ENCODE measurements at places on chromosomes 12 and 14. TPM values are rescaled to one million over a fixed set of nuclear protein-coding genes. Genes with fewer than 3 reads are reported as not detected.
A peak's percentile ranks its signal among the peaks of the same experiment; 100 is the strongest.

- no peak for DNase-seq
Observed at GRCh38 chr12:96471368-96472050, 17.9 kb upstream of the CFAP54 start.

GRCh38 chr12:113194971-113195391 lies 9.5 kb downstream of the RITA1 start:
- DNase-seq = no peak

- no peak for DNase-seq
Observed at GRCh38 chr14:39417014-39417413, 15.2 kb downstream of the FBXO33 start.

GRCh38 chr12:29346769-29347421 lies 34.1 kb downstream of the ERGIC2 start:
- peak; percentile 10 for DNase-seq

DNA sequence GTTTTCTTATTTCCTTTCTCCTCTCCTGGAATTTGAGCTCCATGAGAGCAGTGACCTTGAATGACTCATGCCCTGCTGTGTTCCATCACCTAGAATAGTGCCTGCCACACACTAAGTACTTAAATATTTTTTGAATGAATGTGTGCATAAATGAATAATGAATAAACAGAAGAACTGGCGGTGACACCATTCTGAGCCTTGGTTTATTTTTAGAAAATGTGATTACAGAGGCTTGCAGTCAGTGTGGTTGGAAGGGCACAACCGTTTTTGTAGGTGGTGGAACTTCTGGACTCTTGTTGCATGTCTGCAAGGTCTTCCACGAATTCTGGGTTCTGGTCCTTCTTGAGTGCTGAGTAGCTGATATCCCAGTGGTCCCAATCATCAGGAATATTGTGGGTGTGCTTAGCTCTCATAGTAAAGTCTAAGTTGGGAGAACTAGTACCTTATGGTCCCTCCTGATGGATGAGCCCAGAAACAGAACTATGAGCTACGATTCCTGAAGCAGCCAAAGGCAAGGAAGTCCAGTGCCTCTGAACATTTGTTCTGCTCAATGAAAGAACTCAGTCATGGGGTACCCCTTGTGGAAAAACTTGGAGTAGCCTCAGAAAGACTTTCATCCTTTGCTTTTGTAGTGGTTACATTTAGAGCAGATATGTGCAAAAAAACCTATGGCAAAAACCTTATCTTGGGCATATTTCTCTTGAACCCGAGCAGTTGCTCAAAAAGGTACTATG lies 28.8 kb upstream of the BHLHE41 start:
- DNase-seq = peak; percentile 70

DNA sequence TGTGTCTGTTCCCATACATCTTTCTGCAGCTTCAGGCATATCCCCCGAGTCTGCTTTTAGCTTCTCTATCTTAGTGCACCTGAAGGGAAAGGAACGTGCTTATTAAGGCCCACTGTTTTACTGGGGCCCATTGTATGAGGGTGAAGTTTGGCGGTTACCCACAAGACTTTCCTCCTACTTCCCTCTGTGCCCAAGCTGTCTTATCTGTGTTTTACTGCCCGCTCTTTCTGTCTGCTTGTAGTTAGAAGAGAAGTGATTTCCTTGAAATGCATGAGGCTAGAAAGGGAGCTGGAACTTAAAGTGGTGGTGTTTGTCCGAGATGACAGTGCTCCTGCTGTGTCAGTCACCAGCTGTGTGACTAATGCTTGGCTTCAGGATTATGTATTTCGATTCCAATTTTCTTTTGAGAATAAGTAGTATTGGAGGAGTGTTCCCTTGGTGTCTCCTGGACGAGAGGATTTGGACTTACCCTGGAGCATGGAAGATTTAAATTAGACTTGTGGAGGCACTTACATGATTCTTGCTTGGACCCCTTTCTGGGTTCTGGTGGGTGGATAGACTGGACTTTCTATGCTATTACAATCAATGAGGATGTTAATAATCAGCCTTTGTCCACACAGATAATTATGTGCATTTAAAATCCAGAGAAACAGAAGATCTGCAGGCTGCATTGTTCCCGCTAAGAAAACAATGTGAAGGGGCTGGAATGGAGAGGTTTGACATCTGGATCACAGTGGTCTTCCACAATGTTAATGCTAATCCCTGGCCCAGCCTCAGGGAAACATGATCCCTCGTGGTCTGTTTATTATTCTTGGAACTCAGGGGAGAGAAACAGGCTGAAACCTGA lies 13.9 kb upstream of the KRT86 start:
- no peak for DNase-seq

DNA sequence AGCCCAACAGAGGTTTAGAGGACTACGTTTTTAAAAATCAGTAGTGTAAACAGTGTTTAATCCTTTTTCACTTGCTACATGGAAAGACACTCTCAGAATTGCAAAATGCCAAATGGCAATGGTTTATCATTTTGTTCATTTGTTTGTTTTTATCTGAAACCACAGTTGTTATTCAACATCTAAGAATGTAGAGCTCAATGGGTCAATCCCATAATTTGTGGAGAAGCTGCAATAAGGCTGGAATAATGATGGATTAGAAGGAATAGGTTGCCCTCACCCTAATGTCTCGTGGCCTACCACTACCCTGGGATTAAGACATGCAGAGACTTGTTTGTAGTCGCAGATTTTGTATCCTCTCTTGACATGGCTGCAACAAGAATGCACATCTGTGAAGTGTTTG lies 115.7 kb downstream of the LLPH start:
- DNase-seq = no peak

DNA sequence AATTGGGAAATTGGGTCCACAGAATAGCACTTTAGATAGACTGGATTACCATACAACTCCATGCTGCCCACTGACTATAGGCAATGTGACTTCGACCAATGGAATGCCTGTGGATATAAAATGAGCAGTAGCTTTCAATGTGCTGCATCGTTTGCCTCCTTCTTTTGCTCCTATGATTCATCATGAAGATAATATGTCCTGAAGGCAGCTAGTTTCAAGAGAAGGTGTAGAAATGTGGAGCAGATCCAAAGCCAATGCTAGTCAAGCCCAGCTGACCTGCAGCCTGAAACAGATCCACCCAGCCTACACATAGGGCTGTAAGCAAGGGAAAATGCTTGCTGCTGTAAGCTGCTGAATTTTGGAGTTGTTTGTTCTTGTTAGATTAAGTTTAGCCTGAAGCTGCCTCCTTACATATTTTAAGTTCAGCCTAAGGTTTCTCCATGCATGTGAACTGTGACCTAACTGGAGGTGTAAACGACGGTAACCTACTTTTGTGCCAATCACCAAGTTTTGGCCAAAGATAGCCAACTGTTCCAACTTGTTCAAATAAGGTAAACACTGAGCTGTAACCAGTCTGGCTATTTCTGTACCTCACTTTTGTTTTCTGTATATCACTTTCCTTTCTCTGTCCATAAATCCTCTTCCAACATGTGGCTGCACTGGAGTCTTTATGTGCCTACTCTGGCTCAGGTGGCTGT lies 169.1 kb upstream of the AVPR1A start:
- no peak for DNase-seq

- no peak for DNase-seq
Observed at GRCh38 chr14:97215263-97215969, 418.2 kb downstream of the VRK1 start.

DNA sequence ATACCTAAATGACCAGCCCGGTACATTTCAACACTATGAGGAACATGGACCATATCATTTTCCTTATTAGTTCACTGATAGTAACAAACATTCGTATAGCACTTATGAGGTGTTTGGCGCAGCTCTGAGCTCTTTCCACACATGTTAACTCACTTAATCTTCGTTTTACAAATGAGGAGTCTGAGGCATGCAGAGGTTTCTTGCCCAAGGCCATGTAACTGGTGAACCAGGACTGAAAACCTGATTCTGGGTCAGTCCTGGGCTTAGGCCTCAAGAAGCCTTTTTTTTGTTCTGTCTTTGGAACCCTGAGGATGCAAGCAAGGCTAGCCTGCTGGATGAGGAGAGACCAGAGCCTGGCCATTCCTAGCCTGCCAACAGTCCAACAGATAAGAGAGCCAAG lies 55.0 kb downstream of the C14orf132 start:
- DNase-seq = no peak

GRCh38 chr12:12553208-12553785 lies 9.4 kb downstream of the DUSP16 start:
- DNase-seq = no peak

GRCh38 chr12:113359133-113359938 lies 949 bp downstream of the PLBD2 start:
- DNase-seq = no peak

DNA sequence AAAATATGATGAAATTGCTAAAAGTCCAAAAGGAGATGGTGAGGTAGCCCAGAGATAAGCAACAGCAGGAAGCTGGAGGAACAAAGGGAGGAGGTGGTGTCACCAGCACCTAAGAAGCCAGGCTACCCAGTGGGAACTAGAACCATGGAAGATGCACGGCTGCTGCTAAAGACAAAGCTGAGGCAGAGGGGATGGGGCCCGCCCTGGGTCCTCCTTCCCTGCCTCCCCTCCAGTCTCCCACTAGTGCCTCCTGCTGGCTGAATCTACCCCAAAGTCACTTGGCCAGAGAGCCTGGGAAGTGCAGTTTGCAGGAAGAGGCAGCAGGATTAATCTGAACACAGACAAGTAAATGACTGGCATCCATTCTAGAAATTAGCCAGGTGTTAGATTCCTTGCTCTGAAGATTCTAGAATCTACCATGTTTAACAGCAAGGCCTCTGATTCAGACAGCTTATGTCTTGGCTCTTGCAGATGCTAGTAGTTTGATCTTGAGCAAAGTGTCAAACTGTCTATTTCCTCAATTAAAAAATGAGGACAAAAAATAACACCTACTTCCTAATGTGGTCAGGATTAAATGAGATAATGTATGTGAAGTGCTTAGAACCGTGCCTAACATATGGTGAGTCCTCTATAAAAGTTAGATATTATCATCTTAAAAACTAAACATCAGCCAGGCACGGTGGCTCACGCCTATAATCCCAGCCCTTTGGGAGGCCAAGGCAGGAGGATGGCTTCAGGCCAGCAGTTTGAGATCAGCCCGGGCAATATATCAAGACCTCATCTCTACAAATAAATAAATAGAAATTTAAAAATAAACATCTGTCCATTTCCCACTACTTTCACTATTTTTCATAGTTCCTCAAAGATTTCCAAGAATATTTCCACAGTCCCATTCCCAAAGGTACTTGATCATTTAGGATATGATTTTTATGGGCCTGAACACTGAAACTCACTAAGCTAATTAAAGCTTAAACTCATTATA lies 5.8 kb upstream of the LRP10 start:
- no peak for DNase-seq

- no peak for DNase-seq
Observed at GRCh38 chr14:31122098-31122611, 85.4 kb downstream of the HECTD1 start.

DNA sequence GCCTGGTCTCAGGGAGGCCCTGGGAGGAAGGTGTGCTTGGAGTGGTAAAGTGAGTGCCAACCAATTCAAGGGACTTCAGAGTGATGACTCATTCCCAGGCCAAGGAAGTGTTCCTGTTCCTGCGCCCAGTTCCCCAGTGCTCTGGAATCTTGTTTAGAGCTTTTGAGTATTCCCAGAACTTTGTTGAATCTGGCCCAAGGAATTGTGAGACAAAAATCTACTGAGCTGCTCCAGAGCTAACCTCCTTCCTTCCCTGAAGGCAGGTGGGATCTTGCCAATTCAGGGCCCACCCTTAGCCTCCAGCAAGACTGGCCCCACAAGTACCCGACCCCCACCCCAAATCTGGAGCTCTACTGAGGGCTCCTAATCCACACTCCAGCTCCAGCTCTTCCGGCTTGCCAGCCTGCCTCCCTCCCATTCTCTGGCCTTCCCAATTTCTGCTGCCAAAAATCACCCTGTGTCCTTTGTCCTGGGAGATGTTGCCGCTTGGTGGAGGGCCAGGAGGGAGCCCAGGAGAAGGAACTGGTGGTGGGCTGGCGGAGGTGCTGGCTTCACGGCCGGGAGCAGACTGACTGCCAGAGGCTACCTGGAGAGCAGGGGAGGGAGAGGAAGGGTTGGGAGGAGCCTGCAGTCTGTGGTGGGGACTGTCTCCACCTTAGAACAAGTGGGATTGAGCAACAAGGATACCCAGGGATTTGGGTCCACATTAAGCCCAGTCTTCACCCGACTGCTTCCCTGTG lies 2.0 kb upstream of the ATN1 start:
- DNase-seq = peak; percentile 82

DNA sequence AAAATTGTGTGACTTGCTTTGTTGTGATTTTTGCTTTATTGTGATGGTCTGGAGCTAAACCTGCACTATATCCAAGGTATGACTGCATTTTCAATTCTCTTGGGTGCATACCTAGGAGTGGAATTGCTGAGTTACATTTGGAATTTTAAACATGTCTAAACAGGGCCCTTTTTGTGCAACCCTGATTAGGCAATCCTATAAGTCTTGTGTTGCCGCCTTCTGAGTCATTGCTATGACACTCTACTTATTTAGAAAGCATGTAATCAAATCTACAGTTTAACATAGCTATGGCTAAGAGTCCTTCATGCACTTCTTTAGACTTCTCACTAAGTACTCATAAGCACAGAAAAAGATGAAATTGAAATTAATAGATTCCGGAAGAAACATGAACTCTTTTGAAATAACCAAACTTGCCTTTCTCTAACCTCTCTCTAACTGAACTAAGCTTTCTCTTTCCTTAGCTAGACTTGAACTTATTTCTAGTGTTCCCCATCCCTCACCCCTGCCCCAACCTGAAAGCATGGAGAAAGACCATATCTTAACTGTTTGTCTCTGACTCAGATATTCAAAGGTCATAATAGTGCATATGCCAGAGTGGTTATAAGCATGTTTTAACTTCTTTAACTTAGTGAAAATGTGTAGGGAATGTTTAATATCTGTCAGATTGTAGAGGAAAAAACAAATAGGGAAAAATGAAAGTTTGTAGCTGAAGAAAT lies 203.0 kb downstream of the SNAPC1 start:
- DNase-seq = peak; percentile 8

- no peak for DNase-seq
Observed at GRCh38 chr12:13425766-13426165, 229.2 kb downstream of the EMP1 start.

- no peak for DNase-seq
Observed at GRCh38 chr12:118618695-118619094, 242.3 kb downstream of the SUDS3 start.

TMEM117 gene
- polyA plus RNA-seq = 12.4 TPM

SPIC gene
- not detected for polyA plus RNA-seq

PSME2 gene
- polyA plus RNA-seq = 178 TPM

TROAP gene
- 12.5 TPM for polyA plus RNA-seq

KCNK13 gene
- polyA plus RNA-seq = 0.58 TPM

CABP1 gene
- 0.74 TPM for polyA plus RNA-seq

TAS2R9 gene
- not detected for polyA plus RNA-seq

TRHDE gene
- 1.3 TPM for polyA plus RNA-seq

LRRC10 gene
- not detected for polyA plus RNA-seq

FAM181A gene
- 0.90 TPM for polyA plus RNA-seq

ERG28 gene
- 65.7 TPM for polyA plus RNA-seq

TMBIM4 gene
- 180 TPM for polyA plus RNA-seq
